Right ventricle myocardium inferior (tissue), 1 donor: ENCODE measurements at places on chromosomes 2 and 18. TPM values are rescaled to one million over a fixed set of nuclear protein-coding genes. Genes with fewer than 3 reads are reported as not detected.

DNA sequence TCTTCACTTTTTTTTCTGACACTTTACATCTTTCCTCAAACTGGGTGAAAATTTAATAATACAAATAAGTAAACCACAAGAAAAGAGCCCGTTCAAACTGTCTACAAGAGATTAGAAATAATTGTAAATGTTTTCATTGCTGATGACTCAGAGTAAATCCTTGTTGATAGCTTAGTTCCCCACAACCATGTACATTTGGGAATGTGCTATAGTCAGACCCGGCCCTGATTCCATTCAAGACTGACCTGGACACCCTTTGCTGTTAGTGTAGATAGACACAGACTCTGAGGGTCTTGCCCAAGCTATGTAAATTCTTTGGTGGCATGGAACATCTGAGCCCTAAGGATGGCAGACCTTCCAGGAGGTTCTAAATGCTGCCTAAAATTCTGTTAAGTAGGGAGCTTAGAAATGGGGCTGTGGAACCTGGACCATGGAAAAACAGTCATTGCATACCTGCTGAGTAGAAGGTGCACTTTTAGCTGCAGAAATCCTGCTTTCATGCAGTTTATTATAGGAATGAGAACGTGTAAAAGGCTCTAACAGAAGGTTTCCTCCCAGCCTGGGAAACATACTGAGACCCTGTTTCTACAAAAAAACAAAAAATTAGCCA is 3.7 kb downstream of the MALT1 start:
- no peak for DNase-seq

DNA sequence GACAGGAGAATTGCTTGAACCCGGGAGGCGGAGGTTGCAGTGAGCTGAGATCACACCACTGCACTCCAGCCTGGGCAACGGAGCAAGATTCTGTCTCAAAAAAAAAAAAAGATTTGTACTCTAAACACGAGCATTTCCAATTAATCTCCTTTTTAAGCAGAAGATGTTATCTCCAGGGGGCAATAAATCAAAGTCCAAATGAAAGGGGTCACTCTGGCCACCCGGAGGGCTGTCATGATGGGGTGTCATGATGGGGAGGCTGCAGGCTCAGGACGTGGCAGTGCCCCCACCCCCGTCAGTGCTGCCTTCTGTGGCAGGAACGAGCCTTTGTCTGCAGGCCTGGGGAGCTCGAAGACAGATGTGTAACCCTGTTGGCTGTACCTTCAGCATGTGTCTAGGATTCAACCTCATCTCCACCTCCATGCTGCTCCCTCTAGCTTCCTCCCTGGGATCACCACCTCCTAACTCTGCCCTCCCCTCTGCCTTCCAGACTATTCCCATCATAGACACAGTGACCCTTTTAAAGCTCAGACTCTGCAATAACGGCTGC is 76.9 kb upstream of the YWHAQ start:
- no peak for DNase-seq

DNA sequence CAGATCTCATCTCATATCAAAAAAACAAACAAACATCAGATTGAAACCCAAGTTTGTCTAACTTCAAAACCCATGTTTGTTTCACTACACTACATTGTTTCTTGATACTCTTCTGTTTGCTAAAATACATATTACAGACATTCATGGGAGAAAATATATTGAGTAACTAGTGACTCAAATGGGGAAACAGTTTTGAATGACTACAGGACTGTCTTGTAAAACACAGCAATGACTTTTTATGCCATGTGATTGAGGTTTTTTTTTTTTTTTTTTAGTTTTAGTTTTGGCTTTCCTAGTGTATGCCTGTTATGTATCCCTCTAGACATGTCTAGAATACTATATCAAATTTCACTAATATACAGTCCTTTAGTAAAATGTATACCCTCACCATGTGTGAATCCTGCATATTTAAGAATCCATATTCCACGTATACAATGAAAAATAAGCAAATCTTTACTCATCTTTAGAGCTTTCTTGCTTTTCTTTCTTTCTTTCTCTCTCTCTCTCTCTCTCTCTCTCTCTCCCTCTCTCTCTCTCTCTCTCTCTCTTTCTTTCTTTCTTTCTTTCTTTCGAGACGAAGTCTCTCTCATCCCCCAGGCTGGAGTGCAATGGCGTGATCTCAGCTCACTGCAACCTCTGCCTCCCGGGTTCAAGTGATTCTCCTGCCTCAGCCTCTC is 46.6 kb upstream of the SERTAD2 start:
- DNase-seq = no peak

DNA sequence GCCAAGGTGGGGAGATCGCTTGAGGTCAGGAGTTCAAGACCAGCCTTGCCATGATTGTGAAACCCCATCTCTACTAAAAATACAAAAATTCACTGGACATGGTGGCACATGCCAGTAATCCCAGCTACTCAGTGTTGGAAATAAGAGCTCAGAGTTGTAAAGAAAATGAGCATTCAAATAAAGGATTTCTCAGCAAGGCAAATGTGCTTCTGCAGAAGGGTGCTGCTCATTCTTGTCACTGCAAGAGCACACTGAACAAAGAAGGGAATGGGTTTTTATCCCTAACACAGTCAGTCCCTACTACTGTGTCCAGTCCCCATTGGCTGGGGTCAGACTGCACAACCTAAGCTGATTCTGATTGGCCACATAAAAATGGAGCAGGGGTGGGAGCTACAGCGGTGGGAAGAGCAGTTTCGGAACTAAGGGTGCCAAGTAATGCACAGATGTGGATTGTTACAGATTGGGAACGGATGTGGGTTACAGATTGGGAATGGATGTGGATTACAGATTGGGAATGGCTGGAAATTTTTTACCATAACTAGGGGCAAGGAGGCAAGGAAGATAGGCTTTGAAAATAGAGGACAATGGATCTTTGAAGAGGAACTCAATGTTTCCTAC is 31.1 kb upstream of the TRAPPC8 start:
- no peak for DNase-seq

DNA sequence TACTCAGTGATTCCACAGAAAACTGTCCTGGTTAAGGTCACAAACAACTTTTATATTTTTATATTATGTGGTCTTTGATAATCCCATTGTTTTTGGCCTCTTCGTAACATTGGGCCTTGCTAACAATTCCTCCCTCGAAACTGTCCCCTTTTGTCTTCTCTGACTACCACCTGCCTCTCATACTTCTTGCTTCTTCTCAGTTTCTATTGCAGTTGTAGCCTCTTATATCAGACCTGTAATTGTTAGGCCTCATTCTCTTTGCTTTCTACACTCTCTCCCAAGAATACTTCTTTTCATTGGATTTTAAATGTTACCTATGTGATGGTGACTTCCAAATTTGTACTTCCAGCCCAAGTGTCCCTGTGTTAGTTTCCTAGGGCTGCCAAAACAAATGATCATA is 44.7 kb downstream of the MC4R start:
- DNase-seq = no peak

DNA sequence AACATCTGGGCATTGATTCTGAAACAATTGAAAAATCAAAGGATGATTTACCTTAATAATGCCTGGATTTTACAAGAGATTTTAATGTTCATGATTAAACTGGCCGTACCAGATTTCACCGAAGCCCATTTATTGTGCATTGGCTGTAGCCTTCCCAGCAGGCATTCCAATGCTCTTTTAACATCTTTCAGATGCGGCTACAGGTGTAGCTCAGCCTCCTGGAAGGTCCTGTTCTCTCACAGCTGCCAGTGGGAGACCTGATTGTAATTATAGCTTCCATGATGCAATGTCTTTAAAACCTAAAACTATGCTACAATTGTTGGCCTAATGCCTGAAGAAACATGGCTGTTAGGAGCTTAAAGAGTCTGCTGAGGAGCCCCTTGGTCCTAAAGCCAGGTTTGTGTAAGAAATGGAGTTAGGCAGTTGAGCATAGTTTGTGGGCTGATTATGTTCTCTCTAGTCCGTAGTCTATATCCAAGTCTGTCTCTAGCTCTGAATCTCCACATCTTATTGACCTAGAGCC is 147.4 kb downstream of the CERS6 start:
- DNase-seq = no peak

DNA sequence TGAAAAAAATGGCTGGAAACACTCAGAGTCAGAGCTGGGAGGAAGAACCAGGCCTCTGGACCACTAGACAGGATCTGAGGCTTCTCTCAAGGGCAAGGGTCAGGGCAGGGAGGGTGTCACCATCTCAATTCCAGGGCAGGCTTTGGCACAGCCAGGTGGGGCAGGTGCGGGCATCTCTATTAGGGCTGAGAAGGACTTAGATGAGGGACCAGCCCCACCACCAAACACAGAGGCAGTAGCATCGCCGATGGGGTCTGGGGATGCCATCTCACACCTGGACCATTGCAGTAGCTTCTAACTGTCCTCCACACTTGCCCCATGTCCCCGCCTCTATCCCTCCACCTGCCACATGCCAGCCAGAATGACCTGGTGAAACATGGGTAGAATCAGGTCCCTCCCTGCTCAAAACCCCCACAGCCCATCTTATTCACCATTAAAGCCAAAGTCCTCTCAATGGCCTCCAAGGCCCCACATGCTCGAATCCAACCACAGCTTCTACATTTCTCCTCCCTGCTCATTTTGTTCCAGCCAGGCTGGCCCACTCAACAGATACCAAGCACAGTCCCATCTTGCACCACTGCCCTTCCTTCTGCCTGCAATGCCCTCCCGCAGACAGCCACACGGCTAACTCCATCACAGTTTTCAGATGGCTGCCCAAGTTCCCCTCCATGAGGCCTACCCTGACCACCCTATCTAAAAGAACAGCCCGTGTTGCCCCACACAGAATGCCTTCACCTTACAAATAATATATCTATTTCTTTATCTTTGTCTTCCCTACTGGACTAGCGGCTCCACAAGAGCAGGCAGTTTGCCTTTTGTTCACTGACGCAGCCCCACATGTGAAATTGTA is 177.4 kb downstream of the SMAD2 start:
- DNase-seq = no peak

- DNase-seq = no peak
Measured at GRCh38 chr2:166764216-166764615, 124.1 kb upstream of the XIRP2 start.

DNA sequence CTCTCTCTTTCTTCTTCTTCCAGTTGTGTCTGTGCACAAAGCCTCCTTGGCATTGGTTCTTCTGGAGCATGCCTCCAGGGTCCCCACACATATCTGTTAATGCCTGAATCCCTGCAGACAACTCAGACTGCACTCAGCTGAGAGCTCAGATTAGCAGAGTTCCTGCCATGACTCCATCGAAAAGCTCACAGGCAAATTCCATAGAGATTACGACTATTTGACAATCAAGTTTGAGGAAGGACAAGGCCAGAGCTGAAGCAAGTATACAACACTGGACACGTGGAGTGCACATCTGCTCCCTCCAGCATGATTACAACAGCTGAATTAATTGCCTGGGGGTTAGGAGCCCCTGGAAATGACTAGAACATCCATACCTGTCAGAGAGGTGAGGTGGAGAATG is 190.7 kb downstream of the INSIG2 start:
- DNase-seq = no peak

The TOGARAM2 gene
- 38.0 TPM for total RNA-seq

The GREB1L gene
- total RNA-seq = 6.4 TPM

The TAF1B gene
- 6.3 TPM for total RNA-seq

The MC2R gene
- total RNA-seq = not detected

The PPP4R3B gene
- 25.3 TPM for total RNA-seq

The BOLL gene
- not detected for total RNA-seq
